GM23338 (cell line): ENCODE measurements at places on chromosomes 4 and X.

DNA sequence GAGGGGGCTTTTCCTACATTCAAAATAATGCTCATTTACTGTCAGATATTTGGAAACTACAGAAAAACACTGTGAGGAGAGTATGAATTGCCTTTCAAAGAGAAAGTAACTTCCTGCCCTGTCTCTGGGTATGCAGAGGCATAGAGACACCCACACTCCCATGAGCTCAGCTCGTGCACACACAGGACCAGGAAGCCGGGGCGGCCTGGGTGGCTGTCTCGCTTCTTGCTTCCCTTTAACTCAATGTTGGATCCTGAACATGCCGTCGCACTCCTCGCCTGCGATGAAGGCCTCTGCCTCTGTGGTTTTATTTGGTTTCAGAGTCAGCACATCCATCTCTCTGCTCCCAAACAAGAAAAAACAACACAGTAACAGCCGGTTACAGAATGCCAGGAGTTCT, 40.1 kb upstream of the GPR78 start:
- DNase-seq, result no peak

DNA sequence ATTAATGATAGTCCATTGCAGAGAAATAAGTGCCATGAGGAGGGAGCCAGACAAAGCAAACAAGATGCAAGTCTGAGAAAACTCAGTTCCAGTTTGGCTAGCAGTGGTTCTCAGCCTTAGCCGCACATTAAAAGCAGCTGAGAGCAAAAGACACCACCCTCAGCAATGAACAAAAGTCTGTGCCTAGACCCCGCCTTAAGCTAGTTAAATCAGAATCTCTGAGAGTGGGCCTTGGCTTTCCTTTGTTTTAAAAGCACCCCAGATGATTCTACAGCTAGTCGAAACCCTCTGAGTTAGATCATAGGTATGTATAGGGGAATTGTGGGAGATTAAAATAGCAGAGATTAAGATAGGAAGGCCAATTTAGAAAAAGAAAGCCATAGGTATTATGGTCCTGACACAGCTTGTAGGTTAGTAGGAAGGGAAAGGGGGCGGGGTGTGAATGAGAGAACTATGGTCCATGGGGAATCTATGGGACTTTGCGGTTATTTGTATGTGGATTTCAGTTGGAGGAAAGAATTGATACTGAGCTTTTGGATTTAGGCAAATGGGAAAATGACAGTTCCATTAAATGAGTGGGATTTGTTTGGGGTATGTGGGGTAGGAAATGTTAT, 12.0 kb downstream of the SPRY1 start:
- DNase-seq, result peak; percentile 28

- DNase-seq, result no peak
Measured at GRCh38 chrX:48613502-48614160, 16.3 kb downstream of the WDR13 start.

GRCh38 chr4:113223001-113223400, 173.5 kb downstream of the ANK2 start:
- no peak for DNase-seq

DNA sequence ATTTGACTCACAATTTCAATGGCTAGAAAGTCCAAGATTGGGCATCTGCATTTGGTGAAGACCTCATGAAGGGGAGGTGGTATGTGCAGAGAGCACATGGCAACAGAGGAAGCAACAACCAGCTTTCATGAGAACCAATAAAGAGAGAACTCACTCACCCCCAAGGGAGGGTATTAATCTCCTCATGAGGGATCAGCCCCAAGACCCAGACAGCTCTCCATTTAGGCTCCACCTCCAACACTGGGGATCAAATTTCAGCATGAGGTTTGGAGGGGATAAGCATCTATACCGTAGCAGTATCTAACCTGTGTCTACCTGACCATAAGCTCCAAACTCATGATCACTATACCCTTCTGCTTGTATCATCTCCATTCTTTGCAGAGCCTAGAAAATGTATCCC, 9.3 kb upstream of the TBC1D19 start:
- peak; percentile 24 for DNase-seq

DNA sequence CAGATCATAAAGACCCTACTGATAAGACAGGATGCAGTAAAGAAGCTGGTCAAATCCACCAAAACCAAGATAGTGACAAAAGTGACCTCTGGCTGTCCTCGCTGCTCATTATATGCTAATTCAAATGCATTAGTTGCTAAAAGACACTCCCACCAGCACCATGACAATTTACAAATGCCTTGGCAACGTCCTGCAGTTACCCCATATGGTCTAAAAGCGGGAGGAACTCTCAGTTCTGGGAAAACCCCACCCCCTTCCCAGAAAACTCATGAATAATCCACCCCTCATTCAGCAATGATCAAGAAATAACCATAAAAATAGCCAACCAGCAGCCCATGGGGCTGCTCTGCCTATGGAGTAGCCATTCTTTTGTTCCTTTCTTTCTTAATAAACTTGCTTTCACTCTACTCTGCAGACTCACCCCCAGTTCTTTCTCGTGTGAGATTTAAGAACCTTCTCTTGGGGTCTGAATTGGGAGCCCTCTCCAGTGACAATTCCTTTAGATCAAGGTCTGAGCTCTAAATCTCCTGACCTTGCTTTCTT, 217.1 kb upstream of the STS start:
- peak; percentile 1 for DNase-seq

DNA sequence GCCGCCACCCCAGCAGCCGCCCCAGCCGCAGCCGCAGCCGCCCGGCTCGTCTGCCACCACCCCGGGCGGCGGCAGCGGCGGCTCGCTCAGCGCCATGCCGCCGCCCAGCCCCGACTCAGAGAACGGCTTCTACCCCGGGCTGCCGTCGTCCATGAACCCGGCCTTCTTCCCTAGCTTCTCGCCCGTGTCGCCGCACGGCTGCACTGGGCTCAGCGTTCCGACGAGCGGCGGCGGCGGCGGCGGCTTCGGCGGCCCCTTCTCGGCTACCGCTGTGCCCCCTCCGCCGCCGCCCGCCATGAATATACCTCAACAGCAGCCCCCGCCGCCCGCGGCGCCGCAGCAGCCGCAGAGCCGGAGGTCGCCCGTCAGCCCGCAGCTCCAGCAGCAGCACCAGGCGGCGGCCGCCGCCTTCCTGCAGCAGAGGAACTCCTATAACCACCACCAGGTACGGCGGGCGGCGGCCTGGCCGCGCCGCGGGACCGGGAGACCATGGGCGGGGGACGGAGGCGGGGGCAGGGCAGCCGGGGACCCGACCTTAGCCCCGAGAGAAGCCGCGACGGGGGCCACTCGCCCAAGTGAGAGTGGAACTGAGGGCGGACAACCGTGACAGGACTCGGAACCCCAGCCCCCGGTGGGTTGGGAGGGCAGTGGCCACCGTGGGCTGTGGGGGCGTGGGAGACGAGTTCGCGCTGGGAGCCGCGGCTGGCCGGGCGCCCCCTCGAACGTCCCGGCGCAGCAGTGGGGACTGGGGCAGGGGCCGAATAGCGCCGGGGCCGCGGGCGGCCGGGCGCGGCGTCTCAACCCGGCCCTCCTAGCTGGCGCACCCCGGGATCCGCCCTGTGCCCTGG, 1.8 kb downstream of the CPEB2 start:
- DNase-seq, result peak; percentile 38
